ENCODE measurements at places on chromosomes 11 and 22.

DNA sequence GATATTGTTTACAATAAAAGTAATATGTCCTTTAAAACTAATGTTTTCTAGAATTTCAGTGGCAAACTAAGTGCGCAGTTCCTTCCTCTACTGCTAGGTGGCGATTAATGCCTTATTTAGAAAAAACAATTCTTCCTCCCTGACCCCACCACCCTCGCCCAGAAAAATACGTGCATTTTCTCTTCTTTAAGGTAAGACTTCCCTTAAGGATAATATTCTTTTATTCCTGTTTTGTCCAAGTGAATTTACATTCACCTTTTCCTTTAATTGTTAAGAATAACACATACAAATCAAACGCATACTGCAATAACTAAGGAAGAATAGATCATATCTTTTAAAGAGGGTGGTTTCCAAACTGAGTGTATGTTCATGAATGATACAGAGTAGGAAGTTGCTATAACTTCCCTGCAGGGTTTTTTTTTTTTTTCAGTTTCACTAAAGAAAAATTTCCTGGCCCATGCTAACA is 17.0 kb upstream of the PSMA1 start:
- no peak for DNase-seq

DNA sequence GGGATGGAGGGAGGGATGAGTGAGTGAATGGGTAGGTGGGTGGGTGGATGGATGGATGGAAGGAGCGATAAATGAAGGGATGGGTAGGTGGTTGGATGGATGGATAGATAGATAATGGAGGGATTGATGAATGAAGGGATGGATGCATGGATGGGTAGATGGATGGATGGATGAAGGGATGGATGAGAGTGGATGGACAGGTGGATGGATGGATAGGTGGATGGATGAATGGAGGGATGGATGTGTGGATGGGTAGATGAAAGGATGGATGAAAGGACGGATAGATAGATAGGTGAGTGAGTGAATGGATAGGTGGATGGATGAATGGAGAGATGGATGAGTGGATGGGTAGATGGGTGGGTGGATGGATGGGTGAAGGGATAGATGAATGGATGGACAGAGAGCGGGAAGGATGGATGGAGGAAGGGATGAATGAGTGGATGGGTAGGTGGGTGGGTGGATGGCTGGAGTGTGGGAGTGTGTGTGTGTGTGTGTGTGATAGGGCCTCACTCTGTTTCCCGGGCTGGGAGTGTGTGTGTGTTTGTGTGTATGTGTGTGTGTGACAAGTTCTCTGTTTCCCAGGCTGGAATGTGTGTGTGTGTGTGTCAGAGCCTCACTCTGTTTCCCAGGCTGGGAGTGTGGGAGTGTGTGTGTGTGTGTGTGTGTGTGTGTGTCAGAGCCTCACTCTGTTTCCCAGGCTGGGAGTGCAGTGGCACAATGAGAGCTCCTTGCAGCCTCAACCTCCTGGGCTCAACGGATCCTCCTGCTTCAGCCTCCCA is 2.1 kb upstream of the PRR33 start:
- DNase-seq, result no peak

DNA sequence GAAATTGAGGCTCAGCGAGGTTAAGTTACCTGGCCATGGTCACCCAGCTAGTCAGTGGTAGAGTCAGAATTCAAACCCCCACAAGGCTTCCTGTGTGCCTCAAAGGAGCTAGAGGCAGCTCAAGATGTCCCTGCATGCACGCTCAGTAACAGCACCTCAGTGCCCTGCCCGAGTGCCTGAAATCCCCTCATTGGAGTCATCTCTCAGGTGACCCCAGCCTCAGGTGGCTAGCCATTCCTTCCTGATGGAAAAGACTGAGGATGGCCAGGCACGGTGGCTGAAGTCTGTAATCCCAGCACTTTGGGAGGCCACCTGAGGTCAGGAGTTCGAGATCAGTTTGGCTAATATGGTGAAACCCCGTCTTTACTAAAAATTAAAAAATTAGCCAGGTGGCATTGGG is 36.9 kb downstream of the LIF start:
- no peak for DNase-seq

- no peak for DNase-seq
Measured at GRCh38 chr11:66880496-66881450, 23.9 kb downstream of the LRFN4 start.

DNA sequence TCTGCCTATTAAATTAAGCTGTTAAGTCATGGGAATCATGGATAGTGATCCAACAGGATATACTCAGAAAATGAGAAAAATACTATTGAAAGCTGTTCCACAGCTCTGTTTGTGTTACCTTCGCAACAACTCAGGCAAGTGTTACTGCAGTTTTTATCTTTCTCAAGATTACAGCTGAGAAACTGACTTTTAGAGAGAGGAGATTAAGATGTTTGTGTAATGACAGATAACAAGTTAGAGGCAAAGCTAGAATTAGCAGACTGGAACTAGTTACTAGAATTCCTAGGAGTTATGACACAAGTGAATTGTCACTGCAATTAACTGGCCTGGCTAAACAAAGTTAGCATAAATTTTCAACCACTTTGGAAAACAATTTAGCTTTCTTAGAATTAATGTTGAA is 1.6 kb downstream of the SLN start:
- DNase-seq, result no peak

GRCh38 chr11:85663080-85663752 is 1.7 kb downstream of the CREBZF start:
- DNase-seq, result no peak

DNA sequence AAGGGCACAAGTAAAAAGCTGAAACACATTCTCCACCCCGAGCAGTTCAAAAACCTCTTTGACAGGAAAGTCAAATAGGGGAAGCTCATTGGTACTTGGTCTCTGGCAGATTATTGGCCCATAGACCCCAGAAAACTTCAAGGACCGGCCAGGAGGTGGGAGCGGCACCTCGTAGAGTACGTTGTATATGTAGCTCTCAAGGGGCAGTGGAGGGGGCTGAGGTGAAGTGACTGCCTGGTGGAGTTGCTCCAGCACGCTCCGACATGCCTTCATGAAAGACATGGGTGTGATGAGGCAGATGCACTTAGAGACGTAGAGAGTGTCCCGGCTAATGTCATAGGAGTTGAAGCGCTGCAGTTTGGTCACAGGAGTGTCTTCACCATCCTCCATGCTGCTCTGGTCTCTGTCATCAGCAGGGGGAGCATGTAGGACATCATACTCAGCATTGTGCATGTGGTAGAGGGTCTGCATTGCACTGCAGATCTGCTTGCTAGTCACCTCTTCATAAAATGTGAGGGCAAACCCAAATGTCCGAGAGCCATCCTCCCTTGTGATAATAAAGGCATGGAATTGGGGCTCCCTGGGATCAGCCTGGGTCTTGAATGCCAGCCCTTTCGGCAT is 61.3 kb downstream of the DENND5A start:
- DNase-seq, result no peak
